ENCODE measurements at places on chromosomes 3 and 15.

- no peak for DNase-seq
Observed at GRCh38 chr15:47682661-47683060, 34.6 kb upstream of the SEMA6D start.

DNA sequence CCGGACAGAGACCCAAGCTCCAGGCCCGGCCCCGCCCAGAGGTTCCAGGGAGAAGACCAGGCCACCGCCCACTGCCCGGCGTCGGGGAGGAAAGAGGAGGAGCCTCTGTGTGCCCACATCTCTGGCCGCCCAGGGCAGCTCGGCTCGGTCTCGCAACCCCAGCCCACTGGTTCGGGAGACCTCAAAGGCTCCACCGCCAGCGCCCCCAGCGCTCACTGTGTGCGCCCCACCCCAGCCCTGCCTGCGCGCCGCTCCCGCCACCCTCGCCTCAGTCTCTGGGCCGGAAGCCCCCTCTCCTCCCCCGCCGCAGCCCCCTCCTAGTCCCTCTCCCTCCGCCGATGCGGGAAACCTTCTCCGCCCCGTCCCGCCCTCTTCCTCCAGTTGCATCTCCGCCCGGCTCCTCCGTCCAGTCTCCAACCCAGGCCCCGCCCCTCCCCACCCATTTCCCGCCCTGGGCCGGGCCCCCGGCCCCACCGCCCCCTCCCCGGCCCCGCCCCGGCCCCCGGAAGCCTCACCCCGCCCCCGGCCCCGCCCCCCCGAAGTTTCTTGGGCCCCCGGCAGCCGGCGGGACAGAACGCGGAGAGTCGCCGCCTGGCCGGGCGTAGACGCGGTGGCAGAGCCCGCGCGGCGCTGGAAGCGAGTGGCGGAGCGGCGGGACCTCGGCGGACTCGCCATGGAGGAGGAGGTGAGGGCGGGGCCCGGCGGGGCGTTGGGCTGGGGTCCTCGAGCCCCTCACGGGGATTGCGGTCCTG, at the start of gene PLEKHO2:
TSS of gene PLEKHO2 (plus strand) at position 572 of the 752 bp plus-strand sequence. CDS start at position 674, 102 bp downstream.
- DNase-seq: peak; percentile 98

DNA sequence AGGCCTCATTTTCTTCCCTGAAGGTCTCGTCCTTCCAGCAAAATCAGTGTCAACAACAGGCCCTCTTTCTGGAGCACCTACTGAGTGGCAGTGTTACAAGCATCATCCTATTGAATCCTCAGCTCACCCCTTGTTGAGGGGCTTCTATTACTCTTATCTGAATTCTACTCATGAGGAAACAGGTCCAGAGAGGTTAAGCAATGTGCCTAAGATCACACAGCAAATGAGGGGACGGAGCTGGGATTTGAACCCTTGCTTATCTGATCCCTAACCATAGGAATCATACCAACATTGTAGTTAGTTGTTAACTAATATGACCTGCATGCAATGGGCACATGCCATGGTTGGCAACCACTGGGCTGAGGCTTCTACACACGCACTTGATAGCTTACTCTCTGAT, 63.0 kb downstream of the SLC6A6 start:
- no peak for DNase-seq

GRCh38 chr3:146334151-146334550, 83.2 kb upstream of the PLSCR4 start:
- DNase-seq: no peak

- DNase-seq: peak; percentile 9
Observed at GRCh38 chr15:99445272-99445850, 120.4 kb upstream of the MEF2A start.
